ENCODE measurements at places on chromosomes 1 and 21. TPM values are rescaled to one million over a fixed set of nuclear protein-coding genes. Genes with fewer than 3 reads are reported as not detected.

The ANKRD35 gene
- not detected for total RNA-seq

The MATN1 gene
- total RNA-seq: 1.8 TPM

The TMOD4 gene
- 1.2 TPM for total RNA-seq

The LCE1D gene
- not detected for total RNA-seq

The RIMKLA gene
- 0.02 TPM for total RNA-seq

The TEDDM1 gene
- total RNA-seq: not detected

The KPRP gene
- not detected for total RNA-seq

The HCRTR1 gene
- not detected for total RNA-seq

The AMY1B gene
- total RNA-seq: not detected

The NTRK1 gene
- total RNA-seq: 28.0 TPM

The IRF6 gene
- 0.29 TPM for total RNA-seq

The GBP7 gene
- not detected for total RNA-seq

The SPRR5 gene
- total RNA-seq: not detected

The GJA9 gene
- total RNA-seq: not detected

The GFI1 gene
- 0.66 TPM for total RNA-seq

The C1orf216 gene
- 15.1 TPM for total RNA-seq

The SDC3 gene
- total RNA-seq: 44.1 TPM

The MYOG gene
- not detected for total RNA-seq

The CYYR1 gene
- not detected for total RNA-seq

The VANGL1 gene
- 12.7 TPM for total RNA-seq

The CELA3A gene
- 5.4 TPM for total RNA-seq

The COX20 gene
- total RNA-seq: 51.6 TPM

The SLC19A2 gene
- total RNA-seq: 18.0 TPM

The ERVH48-1 gene
- total RNA-seq: 0.09 TPM

The TMEM200B gene
- 0.11 TPM for total RNA-seq

The HSD3B1 gene
- not detected for total RNA-seq

The PLA2G2C gene
- 0.13 TPM for total RNA-seq

The CATSPERE gene
- total RNA-seq: not detected

All from K562 (cell line).